ENCODE measurements at places on chromosomes 1 and 21.

DNA sequence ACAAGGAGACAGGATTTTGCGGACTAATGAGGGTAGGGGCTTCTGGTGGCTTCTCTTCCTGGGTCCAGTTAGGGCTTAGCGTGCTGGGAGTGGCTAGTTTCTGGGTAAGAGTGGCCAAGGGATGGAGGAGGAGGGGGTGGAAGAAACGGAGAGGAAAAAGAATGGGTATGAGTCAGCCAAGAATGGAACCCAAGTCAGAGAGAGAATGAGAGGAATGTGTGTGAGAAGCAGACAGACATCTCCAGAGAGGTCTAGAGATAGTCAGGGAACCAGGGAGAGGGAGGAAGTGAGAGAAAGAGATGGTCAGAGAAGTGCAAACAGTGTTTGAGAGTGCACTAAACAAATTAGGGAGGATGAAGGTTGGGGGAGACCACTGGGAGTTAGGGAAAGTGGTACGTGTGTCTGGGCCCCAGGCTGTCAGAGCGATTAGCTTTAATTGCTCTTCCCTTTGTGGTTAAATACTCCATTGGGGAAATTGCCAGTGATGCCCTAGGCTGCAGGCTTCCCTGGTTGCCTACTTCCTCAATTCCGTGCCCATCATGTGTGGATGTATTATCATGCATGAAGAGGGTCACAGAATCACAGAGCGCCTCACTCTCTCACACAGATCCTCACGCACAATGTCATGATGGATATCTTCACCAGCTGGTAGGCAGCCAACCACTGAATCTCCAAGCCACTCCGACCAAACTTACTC, 1.4 kb downstream of the PEA15 start:
- DNase-seq: no peak

DNA sequence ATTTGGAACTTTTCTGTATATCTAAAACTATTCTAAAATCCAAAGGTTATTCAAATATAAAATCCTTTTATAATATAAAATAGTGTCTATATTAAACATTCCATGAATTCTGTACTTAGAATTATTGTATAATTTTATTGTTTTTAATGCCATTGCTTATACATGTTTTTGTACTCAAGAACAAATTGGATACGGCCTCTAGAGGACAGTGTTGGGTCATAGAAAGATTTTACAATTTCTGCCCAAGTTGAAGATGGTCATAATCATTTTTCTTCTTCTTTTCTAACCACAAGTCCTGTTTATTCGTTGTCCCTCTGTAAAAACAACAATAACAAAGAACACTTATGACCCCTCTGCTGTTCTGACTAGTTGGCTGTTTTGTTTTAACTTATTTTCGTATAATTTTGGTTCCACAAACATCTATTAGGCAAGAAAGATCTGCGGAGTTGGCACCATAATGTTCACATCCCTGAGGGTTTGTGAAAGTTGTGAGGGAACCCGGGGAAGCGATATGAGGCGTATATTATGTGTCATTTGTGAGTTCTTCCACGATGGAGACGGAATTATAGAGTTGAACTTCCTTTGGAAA, 75.7 kb upstream of the KIF26B start:
- DNase-seq: no peak

- DNase-seq: no peak
Observed at GRCh38 chr1:3109355-3109754, 40.4 kb downstream of the PRDM16 start.

DNA sequence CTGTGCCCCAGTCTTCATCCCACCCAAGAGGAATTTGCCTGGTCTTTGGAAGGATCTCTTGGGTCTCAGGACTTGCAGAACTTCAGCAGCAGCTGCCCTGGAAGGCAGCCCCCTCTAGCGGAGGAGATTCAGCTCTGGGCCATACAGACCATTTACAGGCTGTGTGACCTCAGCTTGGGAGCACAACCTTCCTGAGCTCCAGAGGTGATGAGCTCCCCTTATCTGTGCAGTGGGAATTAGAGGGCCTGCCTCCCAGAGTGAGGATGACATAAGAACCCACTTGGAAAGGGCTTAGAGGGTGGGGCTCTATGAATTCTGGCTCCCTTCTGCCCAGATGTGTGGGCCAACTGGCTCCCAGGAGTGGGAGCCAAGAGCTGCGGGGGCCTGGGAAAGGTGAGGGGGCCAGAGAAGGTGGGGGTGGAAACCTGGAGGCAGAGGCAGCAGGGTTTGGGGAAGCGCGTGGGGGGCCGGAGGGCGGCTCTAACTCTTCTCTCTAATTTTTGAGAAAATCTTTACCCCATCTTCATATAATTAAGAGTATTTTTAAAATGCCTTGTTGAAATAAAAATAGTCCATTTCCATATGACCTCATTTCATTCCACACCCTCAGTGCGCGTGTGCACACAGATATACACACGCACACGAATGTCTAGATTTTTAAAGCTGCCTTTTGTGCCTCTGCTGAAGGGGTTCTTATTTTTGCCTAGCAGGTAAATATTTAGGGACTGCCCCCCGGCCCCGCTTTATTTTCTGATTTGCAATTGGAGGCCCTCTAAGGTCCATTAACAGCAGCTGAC, 21.5 kb downstream of the EPHB2 start:
- peak; percentile 28 for DNase-seq

GRCh38 chr1:180057883-180058396, 96.7 kb upstream of the QSOX1 start:
- peak; percentile 57 for DNase-seq

DNA sequence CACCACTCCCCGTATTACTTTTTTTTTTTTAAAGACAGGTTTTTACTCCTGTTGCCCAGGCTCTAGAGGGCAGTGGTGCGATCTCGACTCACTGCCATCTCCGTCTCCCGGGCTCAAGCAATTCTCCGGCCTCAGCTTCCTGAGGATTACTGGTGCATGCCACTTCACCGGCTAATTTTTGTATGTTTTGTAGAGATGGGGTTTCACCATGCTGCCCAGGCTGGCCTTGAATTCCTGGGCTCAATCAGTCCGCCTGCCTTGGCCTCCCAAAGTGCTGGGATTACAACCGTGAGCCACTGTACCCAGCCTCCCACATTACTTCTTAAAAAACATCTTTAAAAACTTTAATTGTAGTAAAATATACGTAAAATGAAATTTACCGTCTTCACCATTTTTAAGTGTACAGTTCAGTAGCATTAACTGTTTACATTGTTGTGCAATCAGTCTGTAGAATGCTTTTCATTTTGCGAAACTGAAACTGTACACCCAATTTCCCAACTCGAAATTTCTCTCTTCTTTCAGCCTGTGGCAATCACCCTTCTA, 77.0 kb downstream of the ZMYM4 start:
- DNase-seq: no peak

DNA sequence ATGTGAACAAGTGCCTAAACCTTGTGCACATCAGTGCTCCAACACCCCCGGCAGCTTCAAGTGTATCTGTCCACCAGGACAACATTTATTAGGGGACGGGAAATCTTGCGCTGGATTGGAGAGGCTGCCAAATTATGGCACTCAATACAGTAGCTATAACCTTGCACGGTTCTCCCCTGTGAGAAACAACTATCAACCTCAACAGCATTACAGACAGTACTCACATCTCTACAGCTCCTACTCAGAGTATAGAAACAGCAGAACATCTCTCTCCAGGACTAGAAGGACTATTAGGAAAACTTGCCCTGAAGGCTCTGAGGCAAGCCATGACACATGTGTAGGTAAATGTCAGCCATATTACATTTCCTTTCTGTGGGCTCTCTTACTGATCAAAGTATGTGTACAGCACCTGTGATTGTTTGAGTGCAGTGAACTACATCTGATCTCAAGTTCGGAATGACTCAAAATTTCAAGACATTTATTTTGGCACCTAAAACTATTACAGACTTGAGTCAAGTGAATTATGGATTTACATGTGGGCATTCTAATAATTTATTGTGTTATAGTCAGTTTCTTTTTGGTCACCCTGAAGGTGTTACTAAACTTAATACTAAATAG, 196.5 kb downstream of the TPR start:
- no peak for DNase-seq

- DNase-seq: no peak
Observed at GRCh38 chr1:221776495-221777301, 34.8 kb upstream of the DUSP10 start.

DNA sequence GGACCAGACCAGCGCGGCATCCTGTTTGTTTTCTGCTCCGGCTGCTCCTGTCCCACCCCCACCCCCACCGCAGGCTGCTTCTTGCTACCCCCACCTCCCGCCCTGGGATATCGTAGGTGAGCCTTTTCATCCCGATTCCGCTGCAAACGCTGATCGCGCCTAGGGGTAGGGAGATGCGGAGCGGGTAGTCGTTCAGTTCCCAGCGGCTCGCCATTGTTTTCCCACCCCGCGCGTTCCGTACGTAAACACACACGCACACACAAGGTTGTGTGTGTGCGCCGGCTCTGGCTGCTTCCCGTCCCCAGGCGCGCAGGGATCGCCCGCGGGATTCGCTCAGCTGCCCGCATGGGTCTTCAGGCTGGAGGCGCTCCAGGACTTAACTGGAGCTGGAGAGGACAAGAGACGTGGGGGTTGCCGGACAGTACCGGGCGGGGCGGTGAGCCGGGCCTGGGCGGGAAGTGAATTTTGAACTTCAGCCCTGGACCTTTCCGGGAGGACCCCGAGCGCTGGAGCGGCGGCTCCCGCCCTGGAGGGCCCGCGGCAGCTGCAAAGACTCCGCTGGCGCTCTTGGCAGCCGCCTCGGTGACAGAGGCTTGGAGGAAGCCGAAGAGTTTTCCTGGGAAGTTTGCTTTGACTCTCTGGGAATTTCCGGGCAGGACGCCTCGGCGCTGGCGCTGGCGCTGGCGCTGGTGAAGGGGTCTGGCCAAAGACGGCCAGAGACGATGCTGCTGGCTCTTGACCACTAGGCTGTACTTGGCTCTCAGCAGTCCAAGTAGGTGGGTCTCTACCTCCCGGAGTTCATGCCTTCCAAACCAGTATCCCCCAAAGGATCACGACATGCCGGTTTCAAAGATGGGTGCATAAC, 1.6 kb downstream of the SOX13 start:
- peak; percentile 37 for DNase-seq

DNA sequence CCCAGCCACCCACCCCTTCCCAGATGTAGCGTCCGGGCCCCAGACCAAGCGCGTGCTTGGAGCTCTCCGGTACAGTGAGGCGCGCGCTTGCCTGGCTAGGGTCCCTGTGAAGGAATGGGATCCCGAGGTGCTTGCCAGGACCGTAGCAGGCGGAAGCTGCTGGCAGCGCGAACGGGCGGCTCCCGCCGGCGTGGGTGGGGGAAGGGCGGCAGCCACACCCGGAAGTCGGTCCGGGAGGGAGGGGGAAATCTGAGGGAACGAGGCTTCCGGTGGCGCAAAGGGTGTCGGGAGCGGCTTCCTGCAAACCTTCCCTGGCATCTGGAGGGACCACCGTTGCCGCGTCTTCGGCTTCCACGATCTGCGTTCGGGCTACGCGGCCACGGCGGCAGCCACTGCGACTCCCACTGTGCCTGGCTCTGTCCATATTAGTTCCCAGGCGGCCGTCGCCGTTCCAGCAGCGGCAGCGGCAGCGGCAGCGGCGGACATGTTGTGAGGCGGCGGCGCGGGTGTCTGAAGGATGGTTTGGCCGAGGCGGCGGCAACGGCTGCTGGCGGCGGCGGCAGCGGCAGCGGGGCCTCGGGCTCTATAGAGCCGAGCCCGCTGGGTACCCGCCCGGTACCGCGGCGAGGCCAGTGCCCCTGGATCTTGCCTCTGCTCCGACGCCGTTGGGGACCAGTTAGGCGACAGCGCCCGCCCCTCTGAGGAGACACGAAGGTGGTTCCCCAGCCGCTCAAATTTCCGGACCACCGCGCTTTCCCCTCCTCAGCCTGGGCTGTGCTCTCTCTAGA, at the start of gene DR1:
Gene DR1 (plus strand): TSS at position 275 of the 788 bp plus-strand sequence. CDS start 739 bp downstream, outside the sequence.
- DNase-seq: peak; percentile 90

- no peak for DNase-seq
Observed at GRCh38 chr1:209789245-209789644, 4.9 kb upstream of the C1orf74 start.

DNA sequence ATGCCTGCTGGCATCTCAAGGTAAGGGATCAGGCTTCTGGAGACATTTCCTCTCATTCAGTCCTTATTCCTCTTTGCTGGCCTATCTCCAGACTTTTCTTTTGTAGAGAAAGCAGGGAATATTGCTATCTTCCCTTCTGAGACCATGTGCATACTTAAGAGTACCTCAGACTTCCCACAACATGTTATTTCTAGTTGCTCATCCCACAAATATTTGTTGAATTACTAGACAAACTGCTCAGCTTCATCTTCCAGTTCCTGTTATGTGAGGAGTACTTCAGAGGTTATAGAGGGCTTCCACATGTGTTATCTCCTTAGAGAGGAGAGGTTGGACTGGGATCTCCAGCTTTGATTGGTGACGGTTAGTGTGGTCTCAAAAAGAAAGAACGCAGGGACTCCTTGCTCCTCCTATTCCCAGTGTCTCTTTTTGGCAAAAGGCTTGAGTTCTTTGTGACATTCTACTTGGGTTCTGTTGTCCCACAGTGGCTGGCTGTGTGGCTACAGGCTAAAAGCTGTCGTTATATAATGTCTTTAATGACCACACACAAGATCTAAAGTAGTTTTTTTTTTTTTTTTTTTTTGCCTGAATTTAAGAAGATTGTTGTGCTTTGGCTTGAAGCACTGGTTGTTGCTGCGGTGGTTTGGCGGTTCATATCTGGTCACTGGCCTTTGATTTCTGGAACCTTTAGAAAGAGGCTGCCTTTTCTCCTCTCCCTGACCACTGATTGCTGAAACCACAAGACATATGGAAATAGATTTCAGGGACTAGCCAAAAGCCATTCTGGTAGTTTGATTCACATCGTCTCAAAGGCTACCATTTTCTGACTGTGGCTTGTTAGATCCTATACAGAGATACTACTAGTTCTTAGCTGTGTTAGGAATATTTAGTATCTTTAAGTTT, 78.7 kb downstream of the FGGY start:
- no peak for DNase-seq

DNA sequence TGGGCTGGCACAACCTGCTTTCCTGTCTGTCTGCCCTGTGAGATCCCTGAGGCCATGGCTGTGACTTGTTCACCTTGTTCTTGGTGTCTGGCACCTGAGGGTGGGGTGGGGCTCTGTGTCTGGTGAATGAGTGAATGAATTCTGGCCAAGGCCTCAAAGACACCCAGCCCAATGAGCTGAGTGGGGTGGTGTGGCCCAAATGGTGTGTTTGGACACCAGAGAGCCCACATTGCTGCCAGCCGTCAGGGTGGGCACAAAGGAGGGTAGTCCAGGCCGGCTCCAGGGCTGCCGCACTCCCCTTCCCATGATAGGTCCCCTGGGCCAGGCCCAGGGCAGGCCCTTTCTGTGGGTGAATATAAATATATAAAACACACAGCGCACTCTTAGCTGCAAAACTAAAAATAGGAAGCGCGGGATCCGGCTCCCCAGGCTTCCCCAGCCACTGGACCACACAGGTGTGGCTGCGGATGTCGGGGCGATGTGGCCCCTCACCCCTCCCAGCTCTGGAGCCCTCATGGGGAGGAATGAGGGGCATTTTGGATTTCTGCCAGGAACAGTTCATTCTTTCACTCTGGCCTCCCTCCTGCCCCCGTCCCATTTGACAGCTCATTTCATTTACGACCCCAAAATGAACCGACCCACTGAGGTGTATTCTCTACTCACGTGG, 33.3 kb downstream of the RUNX3 start:
- DNase-seq: no peak

GRCh38 chr1:31214316-31215064, 25.2 kb downstream of the NKAIN1 start:
- no peak for DNase-seq

- no peak for DNase-seq
Observed at GRCh38 chr1:66757722-66758240, 5.5 kb downstream of the DYNLT5 start.

Data from T47D (cell line).